ENCODE measurements at places on chromosomes 16 and 17.

DNA sequence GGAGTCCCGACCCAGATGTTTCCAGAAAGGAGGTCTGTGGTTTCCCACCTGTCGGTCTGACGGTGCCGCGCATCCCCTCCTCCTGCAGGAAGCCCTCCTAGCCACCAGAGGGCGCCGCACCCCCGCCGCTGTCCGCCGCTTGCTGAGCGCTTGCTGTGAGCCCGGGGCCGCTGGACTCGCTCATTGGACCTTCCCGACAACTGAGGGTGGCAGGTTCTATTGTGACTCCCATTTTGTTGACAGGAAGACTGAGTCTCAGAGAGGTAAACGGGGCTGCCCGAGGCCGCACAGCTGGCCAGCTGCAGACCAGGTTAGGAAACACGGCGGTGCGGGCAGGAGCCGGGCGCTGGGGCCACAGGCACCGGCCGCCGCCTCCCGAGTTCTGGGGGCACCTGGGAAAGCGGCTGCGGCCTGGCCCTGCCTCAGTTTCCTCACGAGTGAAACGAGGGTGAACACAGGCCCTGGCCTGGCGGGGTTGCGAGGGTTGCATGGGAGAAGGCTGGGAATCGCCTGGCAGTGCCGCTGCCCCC lies 191.1 kb upstream of the CIBAR2 start:
- DNase-seq = peak; percentile 82

- DNase-seq = no peak
Measured at GRCh38 chr17:5210614-5211252, 19.1 kb upstream of the ZNF594 start.

GRCh38 chr16:8894736-8895334 lies 12.7 kb downstream of the LITAFD start:
- no peak for DNase-seq

GRCh38 chr16:19288872-19289799 lies 3.6 kb downstream of the CLEC19A start:
- DNase-seq = no peak

GRCh38 chr17:7133424-7133823 lies 18.8 kb upstream of the ASGR2 start:
- peak; percentile 24 for DNase-seq

- DNase-seq = no peak
Measured at GRCh38 chr17:28065706-28066105, 23.2 kb downstream of the NLK start.

GRCh38 chr17:69314246-69315065 lies 12.5 kb downstream of the ABCA5 start:
- no peak for DNase-seq

GRCh38 chr16:1980030-1980769 lies 1.1 kb downstream of the NOXO1 start:
- no peak for DNase-seq

GRCh38 chr17:40671282-40671681 lies 6.3 kb upstream of the KRT222 start:
- DNase-seq = no peak

DNA sequence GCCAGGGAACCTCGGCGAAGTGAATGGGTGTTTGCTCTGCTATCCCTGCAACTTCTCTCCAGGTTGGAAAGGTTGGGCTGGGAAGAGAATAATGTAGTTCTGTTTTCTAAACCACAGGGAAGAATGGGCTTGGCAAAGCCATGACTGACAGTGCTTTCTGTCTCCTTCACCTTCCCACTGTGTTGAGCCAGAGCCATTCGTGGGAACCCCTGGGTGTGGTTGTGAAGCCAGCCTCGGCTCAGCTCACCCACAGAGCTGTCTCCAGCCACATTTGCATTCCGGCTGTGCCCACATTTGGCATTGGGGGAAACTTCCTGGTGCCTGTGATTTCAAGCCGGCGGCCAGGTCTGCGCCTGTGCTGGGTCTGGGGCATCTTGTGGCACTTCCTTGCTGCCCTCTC lies 39.9 kb downstream of the BAIAP2 start:
- no peak for DNase-seq

DNA sequence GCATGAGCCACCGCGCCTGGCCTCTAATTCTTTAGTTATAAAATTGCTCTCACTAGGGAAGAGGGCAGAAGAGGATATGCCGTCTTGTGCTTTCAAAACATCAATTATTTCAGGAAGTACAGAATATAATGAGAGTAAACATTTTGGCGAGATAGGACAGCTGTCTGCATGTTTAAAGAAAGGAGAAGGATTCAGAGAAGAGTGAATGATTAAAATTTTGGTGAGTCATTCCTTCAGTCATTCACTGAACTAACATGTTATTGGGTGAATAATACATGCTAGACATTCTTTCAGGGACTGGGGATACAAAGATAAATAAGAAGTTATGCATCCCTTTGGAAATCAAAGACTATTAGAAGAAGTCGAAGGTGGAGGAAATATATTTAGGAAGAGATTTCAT lies 590.3 kb upstream of the GOT2 start:
- DNase-seq = no peak

DNA sequence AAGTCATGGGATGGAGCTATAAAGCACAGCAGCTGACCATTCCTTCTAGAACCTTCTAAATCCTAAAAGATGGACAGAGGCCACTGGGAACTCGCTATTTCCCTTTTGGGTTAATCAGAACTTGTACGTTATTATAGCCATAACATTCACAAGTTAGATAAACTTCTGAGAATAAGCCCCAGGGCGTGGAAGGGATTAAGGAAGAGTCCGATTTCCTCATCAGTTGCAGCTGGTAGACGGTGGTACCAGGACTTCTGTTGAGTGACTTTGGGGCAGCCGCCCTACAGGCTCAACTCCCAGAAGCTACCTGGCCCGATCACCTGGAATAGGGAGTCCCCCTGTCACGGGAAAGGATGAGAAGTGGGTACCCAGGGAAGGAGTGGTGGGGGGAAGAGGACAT lies 370.1 kb upstream of the ZFHX3 start:
- DNase-seq = no peak

DNA sequence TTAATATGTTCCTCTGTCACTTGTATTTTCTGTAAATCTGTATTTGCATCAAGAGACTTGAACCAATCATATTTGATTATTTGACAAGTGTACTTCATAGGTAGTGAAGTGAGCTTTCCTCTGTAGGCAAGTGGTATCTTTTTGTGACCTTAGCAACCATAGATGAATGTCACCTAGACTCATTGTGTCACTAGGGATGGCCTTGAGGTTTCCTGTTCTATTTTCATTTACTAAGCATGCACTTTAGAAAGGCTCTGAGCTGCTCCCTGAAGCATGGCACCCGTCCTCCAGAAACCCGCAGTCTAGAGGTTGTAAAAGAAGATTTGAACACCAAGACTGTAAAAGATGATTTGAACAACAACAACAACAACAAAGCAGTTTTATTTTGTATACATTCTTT lies 151.7 kb downstream of the PRKCB start:
- DNase-seq = no peak

GRCh38 chr16:17068524-17068923 lies 402.2 kb downstream of the XYLT1 start:
- DNase-seq = no peak

DNA sequence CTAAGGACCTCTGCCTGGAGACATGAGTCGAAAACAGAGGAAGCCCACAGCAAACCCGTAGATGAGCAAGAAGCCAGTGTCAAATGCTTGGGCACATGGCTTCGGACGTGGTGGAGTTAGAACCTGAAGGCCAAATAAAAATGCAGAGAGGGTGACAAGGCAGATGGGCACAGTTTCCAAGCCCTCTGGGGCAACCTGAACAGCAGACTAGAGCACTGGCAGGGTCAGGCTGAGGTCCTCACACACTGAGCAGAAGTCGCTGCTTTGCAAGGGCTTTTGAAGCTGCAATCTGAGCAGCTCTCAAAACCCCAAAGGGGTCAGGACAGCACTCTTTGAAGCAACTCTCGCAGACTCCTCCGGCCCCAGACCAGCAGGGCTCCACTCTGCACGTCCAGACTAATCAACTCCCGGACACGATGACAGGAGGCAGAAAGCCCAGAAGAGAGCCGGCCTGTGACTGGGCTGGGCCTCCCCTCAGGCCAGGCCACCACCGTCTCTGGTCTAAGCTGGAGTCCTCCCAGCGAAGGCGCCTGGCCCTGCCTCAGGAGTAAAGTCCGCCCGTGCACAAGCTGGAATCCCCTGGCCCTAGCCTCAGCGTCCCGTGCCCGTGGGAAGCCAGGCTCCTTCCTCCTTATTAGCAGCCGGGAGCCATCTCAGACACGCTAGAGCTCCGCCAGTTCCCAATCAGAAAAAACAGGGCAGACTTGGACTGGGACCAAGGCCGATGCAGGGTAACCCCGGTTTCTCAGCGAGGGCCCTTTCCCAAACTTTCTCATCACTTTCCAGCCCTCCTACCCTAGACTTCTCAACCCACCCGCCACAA lies 924 bp downstream of the SMARCD2 start:
- no peak for DNase-seq

- no peak for DNase-seq
Measured at GRCh38 chr17:21298056-21298982, 13.8 kb downstream of the MAP2K3 start.

GRCh38 chr17:56983366-56983765 lies 5.4 kb downstream of the SCPEP1 start:
- no peak for DNase-seq

DNA sequence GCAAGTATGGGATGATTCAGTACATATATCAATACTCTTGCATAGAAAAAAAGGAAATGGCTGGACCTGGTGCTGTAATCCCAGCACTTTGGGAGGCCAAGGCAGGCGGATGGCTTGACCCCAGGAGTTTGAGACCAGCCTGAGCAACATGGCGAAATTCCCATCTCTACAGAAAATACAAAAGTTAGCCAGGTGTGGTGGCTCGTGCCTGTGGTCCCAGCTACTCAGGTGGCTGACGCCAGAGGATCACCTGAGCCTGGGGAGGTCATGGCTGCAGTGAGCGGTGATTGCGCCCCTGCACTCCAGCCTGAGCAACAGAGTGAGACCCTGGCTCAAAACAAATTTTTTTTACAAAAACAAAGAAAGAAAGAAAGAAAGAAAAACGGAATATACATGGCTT lies 7.1 kb upstream of the SGF29 start:
- no peak for DNase-seq

DNA sequence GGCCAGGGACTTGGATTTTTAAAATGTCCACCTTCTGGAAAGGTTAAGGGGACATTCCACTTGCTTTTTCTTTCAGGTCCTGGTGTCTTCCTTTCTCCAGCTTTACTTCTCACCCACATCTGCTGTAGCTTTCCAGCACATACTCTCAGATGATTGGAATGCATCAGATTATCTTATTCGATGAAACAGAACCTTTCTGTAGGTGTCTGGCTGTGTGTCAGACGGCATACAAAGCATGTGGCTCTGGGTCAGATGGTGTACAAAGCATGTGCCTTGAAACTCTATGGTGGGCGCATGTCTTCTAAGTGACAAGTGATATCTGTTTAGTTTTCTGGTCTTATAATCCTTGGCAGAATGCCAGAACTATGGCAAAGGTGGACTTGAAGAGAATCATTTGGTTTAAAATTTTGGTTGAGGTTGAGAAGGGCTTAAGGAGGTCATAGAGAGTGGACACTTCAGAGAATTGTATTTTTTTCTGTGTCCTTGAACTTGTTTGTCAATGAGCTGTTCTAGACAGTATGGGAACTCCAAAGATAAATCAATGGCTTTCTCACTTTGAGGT lies 125.3 kb downstream of the FTO start:
- DNase-seq = no peak

- DNase-seq = no peak
Measured at GRCh38 chr17:41848788-41849187, 11.2 kb downstream of the KLHL10 start.

DNA sequence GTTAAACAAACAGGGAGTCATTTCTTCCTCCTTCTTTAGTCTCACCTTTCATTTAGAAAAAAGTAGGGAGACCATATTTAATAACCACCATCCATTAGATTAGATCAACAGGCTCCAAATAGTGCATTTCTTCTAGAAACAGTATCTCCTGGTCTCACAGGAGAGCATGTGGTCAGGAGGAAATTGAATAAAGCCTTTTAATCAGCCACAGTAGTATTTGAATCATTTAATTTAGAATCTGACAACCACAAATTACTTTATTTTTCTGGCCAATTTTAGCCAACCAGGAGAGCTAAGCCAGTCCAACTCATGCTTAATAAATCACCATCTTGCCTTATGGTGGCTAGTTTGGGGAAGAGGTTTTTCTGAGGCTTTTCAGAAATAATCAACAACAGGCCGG lies 26.3 kb upstream of the ZFP90 start:
- DNase-seq = no peak

DNA sequence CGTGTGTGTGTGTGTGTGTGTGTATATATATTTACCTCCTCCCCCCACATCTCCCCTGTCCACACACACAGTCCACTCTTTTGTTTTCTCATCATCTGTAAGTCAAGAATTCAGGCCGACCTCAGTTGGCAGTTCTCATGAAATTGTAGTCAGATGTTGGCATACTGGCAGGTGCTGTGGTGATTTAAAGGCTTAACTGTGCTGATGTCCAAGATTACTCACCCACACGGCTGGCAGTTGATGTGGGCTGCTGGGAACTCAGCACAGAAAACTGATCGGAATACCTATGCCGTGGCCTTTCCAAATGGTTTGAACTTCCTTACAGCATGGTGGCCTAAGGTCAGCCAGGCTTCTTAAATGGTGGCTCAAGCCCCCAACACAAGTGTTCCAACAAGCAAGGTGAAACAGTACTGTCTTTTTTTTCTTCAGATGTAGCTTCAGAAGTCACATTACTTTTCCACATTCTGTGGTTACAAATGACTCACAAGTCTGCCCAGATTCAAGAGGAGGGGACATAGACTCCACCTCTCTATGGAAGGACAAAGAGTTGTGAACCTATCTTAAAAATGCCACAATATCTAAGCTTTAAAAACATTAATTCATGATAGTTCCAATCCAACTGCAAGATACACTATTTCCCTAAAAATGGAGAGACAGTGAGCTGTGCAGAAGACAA lies 198.5 kb upstream of the HS3ST4 start:
- DNase-seq = no peak

- DNase-seq = no peak
Measured at GRCh38 chr16:59108374-59108773, 374.3 kb upstream of the GOT2 start.

- DNase-seq = no peak
Measured at GRCh38 chr17:43199633-43200032, 12.0 kb upstream of the TMEM106A start.
